ENCODE measurements at places on chromosomes 6 and 20.

DNA sequence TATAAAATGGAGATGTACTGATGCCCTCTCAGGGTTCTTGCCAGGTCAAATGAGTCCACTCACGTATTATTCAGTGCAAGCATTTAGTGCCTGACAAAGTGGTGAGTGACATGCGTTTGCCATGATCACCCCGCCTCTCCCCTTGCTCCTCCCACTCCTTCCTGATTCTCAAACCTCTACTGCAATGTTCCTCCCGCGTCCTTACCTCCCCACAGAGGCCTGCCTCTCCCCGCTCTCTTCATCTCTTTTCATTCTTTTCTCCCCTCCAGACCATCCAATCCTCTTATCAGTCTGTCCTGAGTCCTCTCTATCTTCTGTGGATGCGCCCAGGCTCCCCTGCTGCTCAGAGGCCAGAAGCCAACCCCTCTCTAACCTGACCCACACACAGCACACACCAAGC is 40.7 kb downstream of the KCNK5 start:
- H3K27me3 ChIP-seq = no peaks in the 10 kb centered on the region
- H3K36me3 ChIP-seq = no peaks in the 10 kb centered on the region
- no peak for DNase-seq
- no peak overlapping the region for H3K4me3 ChIP-seq
- no peak overlapping the region for H3K27ac ChIP-seq
- no peaks in the 10 kb centered on the region for H3K4me1 ChIP-seq

- H3K27me3 ChIP-seq = no peaks in the 10 kb centered on the region
- no peak for DNase-seq
- H3K4me1 ChIP-seq = peaks cover 12% of the 10 kb centered on the region
- no peaks in the 10 kb centered on the region for H3K36me3 ChIP-seq
Observed at GRCh38 chr20:62495749-62496567, 20.2 kb upstream of the GATA5 start.

DNA sequence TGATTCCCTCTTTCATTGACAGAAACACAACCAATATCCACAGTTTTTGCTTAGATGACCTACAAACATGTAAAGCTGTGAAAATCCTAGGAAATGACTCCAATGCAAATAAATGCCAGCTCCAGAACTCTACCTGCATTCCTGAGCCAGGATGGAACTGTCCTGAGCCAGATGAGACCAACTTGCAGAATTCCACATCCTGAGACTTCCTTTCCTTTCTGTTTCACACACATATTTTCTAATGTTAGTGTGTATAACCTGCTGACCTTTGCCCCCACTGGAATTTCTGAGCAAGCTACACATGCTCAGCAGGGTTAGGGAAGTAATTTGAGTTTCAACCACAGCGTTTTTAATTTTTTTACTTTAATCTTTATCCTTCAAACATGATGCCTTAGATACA is 69.6 kb upstream of the ADGRF1 start:
- H3K4me1 ChIP-seq = peaks cover 10% of the 10 kb centered on the region
- no peak overlapping the region for H3K4me3 ChIP-seq
- H3K27me3 ChIP-seq = no peaks in the 10 kb centered on the region
- no peaks in the 10 kb centered on the region for H3K36me3 ChIP-seq

GRCh38 chr20:3931664-3932063 is 42.5 kb downstream of the PANK2 start:
- H3K27ac ChIP-seq = no peak overlapping the region
- no peaks in the 10 kb centered on the region for H3K27me3 ChIP-seq
- no peak for DNase-seq
- no peak overlapping the region for H3K4me3 ChIP-seq
- H3K36me3 ChIP-seq = peaks cover 16% of the 10 kb centered on the region

GRCh38 chr6:155141512-155141911 is 122.3 kb upstream of the CLDN20 start:
- DNase-seq = no peak
- H3K36me3 ChIP-seq = no peaks in the 10 kb centered on the region
- no peak overlapping the region for H3K27ac ChIP-seq
- no peak overlapping the region for H3K4me3 ChIP-seq
- peaks cover 6% of the 10 kb centered on the region for H3K4me1 ChIP-seq
- no peaks in the 10 kb centered on the region for H3K27me3 ChIP-seq

- H3K27ac ChIP-seq = no peak overlapping the region
- no peaks in the 10 kb centered on the region for H3K36me3 ChIP-seq
- H3K4me1 ChIP-seq = peaks cover 21% of the 10 kb centered on the region
- H3K27me3 ChIP-seq = peaks cover 31% of the 10 kb centered on the region
- H3K4me3 ChIP-seq = no peak overlapping the region
- DNase-seq = peak; percentile 81
Observed at GRCh38 chr6:3251462-3252314, 7.1 kb upstream of the PSMG4 start.

- H3K27ac ChIP-seq = no peak overlapping the region
- H3K4me1 ChIP-seq = peaks cover 18% of the 10 kb centered on the region
- DNase-seq = no peak
- peaks cover 23% of the 10 kb centered on the region for H3K27me3 ChIP-seq
Observed at GRCh38 chr6:37653933-37654565, 43.6 kb downstream of the MDGA1 start.

DNA sequence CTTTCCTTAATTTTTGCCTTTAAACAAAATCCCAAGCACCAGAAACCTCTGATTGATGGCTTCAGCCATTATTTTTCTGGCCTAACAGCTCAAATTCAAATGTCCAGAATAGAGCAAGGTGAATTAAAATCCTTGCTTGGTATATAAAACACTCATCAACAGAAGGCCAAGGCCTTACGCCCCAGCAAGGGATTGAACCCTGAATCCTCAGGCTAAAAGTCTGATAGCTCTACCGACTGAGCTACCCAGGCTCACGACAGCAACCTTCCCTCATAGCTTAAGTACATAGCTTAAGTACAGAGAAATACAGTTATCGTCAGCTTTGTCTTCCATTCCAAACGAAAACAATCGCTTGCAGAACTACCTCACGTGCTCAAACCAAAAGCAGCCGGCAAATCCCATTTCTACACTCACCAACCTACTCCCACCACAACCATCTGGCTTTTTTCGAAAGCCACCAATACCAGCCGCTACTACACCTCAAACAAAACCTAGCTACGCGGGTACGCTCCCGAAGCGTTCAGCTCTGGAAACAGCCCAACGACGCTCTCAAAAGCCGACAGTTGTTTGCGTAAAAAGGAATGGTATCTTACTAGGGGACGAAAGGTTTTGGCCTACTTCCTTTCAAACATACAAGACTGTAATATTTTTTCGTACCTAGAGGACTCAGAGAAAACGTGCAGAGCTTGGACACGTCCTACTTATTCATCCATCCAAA is 167.5 kb downstream of the GPX5 start:
- H3K4me3 ChIP-seq = no peak overlapping the region
- H3K27ac ChIP-seq = no peak overlapping the region
- H3K4me1 ChIP-seq = no peaks in the 10 kb centered on the region
- DNase-seq = no peak

DNA sequence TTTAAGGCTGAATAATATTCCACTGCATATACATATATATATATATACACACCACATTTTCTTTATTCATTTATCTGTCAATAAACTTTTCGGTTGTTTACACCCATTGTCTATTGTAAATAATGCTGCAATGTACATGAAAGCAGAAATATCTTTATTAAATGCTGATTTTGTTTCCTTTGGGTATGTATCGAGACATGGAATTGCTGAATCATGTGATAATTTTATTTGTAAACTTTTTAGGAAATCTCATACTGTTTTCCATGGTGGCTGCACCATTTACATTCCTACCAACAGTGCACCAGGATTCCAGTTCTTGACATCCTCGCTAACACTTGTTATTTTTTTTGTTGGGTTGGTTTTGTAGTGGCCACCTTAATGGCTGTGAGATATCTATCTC is 14.1 kb upstream of the HLA-DOA start:
- peaks cover 51% of the 10 kb centered on the region for H3K27me3 ChIP-seq
- no peak for DNase-seq
- H3K36me3 ChIP-seq = no peaks in the 10 kb centered on the region
- H3K4me1 ChIP-seq = no peaks in the 10 kb centered on the region
- no peak overlapping the region for H3K4me3 ChIP-seq

- no peak overlapping the region for H3K4me3 ChIP-seq
- no peak overlapping the region for H3K27ac ChIP-seq
- H3K27me3 ChIP-seq = no peaks in the 10 kb centered on the region
- peaks cover 14% of the 10 kb centered on the region for H3K4me1 ChIP-seq
- peaks cover 5% of the 10 kb centered on the region for H3K36me3 ChIP-seq
Observed at GRCh38 chr20:19823971-19824370, 65.9 kb downstream of the RIN2 start.

DNA sequence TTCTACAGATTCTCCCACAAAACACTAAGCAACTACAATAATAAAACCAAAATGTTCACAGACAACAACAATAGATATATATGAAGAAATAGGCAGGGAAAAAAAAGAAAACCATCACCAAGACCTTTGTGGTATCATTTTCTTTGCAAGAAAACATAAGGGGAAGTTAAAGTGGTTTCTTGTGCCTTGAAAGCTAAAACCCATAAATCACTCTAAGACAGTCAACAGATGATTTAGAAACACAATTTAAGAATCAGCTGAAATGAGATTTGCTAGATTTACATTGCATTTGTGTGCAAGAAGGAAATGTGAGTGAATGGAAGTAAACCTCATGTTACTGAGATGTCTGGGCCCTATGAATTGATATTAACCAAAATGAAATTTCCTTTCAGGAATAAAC is 1265.4 kb upstream of the GJE1 start:
- no peak for DNase-seq
- no peak overlapping the region for H3K27ac ChIP-seq
- H3K4me1 ChIP-seq = no peaks in the 10 kb centered on the region

DNA sequence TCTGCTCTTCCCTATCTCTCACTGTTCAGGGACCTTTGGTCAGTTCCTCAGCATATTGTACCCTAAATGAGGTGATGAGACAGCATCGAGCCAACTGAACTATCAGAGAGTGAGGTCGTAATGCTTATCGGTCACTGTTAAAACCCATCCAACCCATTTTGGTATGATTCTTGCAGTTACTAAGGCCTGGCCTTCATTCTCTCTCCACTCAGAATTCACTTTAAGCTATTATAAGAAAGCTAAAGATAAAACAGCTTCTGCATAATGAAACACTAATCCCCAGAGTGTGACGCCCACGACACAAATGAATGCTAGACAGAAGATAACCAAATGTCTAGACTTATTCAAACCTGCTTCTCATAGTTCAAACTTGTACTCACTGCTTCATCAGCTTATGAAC is 175.8 kb downstream of the GMPR start:
- H3K27me3 ChIP-seq = no peaks in the 10 kb centered on the region
- H3K4me1 ChIP-seq = no peaks in the 10 kb centered on the region
- DNase-seq = no peak
- no peak overlapping the region for H3K27ac ChIP-seq
- H3K4me3 ChIP-seq = no peak overlapping the region

GRCh38 chr20:58086763-58087561 is 141.5 kb downstream of the ANKRD60 start:
- H3K4me1 ChIP-seq = no peaks in the 10 kb centered on the region
- no peaks in the 10 kb centered on the region for H3K27me3 ChIP-seq
- H3K4me3 ChIP-seq = no peak overlapping the region
- DNase-seq = no peak
- H3K36me3 ChIP-seq = no peaks in the 10 kb centered on the region
- no peak overlapping the region for H3K27ac ChIP-seq

GRCh38 chr20:841568-842546 is 8.3 kb downstream of the FAM110A start:
- DNase-seq = no peak
- H3K36me3 ChIP-seq = no peaks in the 10 kb centered on the region
- H3K27ac ChIP-seq = no peak overlapping the region
- peaks cover 28% of the 10 kb centered on the region for H3K4me1 ChIP-seq
- peaks cover 14% of the 10 kb centered on the region for H3K27me3 ChIP-seq

DNA sequence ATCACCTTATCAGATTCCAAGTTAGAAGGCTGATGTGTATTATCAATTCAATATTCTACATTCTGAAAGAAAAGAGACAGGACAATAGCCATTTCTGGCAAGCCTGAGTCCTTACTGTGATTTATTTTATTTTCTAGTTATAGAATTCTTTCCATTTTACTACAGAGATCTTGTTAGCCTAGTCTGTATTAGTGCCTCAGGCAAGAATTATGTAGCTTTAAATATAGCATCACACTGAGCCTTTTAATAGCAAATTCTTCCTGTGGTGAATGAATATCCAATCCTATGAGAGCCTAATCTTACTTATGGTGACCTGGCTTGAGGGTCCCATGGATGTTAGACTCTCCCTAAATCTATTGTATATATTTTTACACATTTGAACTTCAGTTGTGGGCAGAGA is 732.8 kb upstream of the CITED2 start:
- H3K4me3 ChIP-seq = no peak overlapping the region
- H3K4me1 ChIP-seq = no peaks in the 10 kb centered on the region
- no peaks in the 10 kb centered on the region for H3K36me3 ChIP-seq
- H3K27ac ChIP-seq = no peak overlapping the region

DNA sequence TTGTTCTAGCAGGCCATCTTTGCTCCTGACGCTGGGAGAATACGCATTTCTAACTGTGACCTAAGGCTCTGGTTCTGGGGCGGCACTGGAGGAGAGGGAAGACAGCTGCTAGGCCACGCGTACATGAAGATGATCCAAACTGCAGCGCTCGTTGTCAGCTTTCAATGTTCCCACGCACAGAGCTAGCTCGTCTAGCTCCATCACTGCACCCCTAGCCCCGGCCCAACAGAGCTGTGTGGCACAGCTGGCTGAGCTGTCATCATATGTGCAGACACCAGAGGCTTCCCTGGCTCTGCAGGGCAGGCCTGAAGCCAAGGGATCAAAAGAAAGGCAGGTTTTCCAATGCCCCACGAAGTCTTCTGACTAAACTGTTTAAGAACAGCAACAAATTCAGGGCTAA is 124.7 kb downstream of the IRF4 start:
- no peak overlapping the region for H3K27ac ChIP-seq
- peaks cover 3% of the 10 kb centered on the region for H3K4me1 ChIP-seq
- DNase-seq = no peak
- peaks cover 13% of the 10 kb centered on the region for H3K36me3 ChIP-seq
- no peaks in the 10 kb centered on the region for H3K27me3 ChIP-seq

GRCh38 chr6:7236306-7237209 is 76.4 kb downstream of the SSR1 start:
- H3K27me3 ChIP-seq = no peaks in the 10 kb centered on the region
- peaks cover 10% of the 10 kb centered on the region for H3K4me1 ChIP-seq
- DNase-seq = no peak
- peaks cover 72% of the 10 kb centered on the region for H3K36me3 ChIP-seq
- no peak overlapping the region for H3K4me3 ChIP-seq

GRCh38 chr20:10469599-10469998 is 34.5 kb downstream of the SLX4IP start:
- peak; percentile 90 for DNase-seq
- H3K36me3 ChIP-seq = no peaks in the 10 kb centered on the region
- no peaks in the 10 kb centered on the region for H3K4me1 ChIP-seq
- H3K27me3 ChIP-seq = no peaks in the 10 kb centered on the region
- H3K4me3 ChIP-seq = no peak overlapping the region

GRCh38 chr6:39422238-39422637 is 99.7 kb upstream of the KCNK16 start:
- H3K27me3 ChIP-seq = no peaks in the 10 kb centered on the region
- H3K4me3 ChIP-seq = no peak overlapping the region
- no peaks in the 10 kb centered on the region for H3K36me3 ChIP-seq
- no peak for DNase-seq

Measured in mesenchymal stem cell (in vitro differentiated cells and primary cell).